ENCODE measurements at places on chromosomes 7 and 10.

DNA sequence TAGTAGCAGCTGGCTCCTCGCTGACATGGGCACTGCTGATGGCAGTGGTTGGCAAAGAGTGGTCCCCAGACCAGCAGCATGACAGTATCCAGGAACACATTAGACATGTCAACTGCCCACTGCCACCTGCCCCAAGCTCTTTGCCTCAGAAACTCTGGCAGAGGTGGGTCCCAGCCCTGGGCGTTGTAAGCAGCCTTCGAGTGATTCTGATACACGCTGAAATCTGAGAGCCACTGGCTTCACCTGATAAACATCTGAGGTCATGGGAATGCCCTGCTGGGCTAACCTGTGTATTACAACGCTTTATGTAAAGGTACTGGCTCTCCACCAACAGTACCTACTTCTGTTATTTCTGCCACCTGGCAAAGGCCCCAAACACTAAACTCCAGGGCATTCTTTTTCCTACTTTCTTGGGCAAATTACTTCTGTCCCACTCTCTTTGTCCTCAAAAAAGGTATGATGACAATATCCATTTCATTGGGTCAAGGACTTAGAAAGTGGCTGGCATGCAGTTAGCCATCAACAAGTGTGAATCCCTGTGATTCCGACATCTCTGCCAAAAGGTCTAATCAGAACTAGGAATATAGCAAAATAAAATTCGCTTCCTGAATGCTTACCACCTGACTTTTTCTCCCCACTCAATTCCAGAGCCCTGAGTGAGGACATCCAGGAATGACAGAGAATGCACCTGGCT is 9.2 kb downstream of the SGMS1 start:
- no peak for DNase-seq

DNA sequence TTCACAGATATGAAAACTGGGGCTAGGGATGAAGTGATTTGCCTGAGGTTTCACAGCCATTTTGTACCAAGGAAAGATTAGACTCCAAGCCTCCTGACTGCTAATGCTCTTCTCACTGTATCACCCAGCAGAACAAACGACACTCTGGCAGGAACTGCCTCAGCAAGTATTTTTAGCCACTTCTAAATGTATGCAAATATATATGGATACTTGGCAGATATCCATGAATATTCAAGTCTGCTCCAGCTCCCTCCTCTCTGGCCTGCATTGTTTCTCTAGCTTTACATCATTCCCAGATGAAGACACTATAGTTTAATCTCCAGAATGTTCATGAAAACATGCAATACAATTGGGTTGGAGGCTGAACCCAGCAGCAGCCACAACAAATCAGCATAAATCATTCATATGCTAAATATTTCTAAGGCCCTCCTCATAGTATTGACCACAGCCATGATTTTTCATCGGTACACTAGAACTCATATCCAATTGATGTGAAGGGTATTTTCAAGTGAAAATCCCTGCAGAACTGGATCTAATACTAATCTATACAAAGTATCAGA is 65.5 kb downstream of the HPSE2 start:
- DNase-seq, result no peak

GRCh38 chr7:77455321-77455720 is 39.2 kb upstream of the GSAP start:
- DNase-seq, result no peak

- DNase-seq, result no peak
Observed at GRCh38 chr10:90968328-90969081, 47.6 kb upstream of the ANKRD1 start.
